ENCODE measurements at places on chromosomes 3 and 15.

DNA sequence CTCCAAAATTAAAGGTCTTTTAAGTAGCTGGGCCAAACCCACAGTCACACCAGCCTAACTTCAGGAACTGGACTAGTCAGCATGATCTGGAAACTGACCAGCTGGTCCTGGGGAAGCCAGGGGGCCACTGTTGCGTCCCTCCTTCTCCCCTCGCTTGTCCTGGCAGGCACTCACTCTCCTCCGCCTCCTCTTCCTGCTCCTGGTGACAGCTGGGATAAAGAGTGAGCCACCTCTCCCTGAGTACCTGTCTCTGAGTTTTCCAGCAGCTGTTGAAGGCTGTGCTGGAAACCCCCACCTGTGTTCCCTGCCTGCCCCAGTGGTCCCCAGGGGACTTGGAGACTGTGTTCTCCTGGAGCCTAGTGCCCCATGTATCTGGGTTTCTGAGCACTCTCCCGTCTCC lies 56.0 kb downstream of the FGD5 start:
- no peak for DNase-seq

DNA sequence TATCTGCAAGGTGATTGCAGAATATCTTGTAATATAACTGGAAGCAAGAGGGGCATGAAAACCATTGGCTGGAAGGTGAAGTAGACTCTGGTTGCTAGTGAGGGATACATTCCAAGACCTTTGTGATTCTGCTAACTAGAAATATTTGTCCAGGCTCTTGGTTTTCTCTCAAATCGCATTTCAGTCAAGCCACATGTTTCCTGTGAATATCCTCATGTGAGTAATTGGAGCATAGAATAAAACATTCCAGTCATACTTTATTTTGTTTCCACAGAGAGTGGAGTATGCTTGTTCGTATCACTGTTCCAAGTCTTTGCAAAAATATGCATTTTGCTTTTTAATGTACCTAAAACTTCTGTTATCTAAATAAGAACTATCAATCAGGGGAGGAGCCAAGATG lies 850.0 kb downstream of the EPHA3 start:
- DNase-seq: no peak

DNA sequence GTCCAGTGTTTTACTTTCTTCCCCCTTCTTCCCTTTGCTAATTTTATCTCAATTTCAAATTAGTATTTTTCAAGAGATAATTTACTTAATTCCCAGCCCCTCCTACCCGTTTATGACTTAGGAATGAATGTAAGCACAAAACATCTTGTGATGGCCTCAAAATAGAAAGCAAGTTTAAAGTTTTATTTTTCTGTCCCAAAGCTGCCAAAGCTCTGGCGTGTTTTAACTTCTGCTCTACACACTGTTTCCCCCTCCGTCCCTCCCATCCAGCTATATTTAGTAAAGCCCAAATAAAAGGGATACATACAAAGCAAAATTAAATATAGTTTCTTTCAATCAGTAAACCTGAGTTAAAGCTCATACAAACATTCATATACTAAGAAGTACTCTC lies 59.9 kb downstream of the IGF2BP2 start:
- DNase-seq: no peak

- DNase-seq: no peak
These were observed 333.0 kb downstream of the LPP start for GRCh38 chr3:188486952-188487351.

GRCh38 chr3:137032465-137033120 lies 74.8 kb downstream of the IL20RB start:
- peak; percentile 25 for DNase-seq

GRCh38 chr15:59244337-59244736 lies 37.7 kb downstream of the LDHAL6B start:
- DNase-seq: peak; percentile 52

DNA sequence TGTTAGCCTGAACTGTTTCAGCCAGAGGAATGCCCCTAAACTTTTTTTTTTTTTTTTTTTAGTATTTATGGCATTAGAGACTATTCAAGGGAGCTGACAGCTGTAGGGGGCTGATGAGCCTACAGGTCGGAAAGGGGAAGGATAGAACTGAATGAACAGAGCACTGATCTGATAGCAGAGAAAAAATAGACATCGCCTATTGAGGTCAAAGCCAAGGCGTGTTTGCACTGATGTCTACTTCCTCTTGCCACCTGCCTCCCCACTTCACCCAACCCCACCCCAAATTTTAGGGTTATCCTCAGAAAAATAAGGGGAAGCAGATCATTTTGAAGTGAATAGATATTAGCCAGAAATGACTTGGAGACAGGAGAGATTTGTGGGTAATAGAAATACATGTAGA lies 3.0 kb upstream of the ZMAT3 start:
- DNase-seq: no peak

DNA sequence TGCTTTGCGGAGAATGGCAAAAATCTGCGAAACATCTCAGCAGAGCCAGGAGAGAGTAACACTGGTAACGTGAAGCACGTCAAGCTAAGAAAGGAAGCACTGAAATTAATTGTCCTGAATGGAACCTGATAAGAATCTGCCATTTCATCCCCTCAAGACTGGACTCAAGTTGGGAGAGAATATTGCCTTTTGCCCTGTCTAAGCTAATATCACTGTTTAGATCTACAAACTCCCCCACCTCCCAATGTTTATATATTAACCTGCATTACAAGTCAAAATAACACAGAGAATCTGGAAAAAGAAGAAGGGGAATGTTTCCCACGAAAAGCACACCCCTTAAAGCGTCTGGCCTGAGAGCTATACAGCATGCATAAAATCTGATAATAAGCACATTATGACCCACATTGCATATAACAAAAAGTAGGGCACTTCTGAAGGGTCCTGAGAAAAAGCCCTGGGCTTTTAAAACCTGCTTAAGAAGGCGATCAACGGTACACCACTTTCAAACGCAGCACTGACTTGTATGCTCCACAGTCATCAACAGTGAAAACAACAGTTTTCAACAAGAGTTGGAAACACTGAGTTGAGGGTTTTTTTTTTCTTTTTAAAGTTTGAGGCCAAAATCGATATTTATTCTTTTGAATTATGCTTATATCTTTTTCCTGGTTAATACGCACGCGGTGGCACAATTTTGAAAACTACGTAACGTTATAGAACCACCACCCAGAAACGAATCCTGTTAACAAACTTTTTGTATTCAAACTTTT lies 1.4 kb upstream of the KAT2B start:
- no peak for DNase-seq

DNA sequence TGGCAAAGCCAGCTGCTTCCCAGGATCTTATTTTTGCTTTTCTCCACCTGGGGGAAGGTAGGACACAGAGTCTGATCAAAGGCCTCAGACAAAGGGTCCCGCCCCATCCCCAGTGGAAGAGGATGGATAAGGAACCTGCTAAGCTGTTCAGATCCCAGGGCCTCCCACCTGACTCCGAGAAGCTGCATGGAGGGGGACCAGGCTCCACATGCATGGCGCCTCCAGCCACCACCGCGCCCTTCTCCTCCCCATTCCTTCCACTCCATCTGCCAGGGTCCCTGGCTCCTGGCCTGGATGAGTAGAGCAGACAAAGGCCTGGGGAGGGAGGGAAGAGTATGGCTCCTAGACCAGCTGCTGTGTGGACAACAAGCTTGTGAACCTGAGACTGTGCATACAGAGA lies 20.0 kb upstream of the CRABP1 start:
- no peak for DNase-seq

- DNase-seq: no peak
These were observed 684 bp downstream of the TNFAIP8L3 start for GRCh38 chr15:51093839-51094605.

DNA sequence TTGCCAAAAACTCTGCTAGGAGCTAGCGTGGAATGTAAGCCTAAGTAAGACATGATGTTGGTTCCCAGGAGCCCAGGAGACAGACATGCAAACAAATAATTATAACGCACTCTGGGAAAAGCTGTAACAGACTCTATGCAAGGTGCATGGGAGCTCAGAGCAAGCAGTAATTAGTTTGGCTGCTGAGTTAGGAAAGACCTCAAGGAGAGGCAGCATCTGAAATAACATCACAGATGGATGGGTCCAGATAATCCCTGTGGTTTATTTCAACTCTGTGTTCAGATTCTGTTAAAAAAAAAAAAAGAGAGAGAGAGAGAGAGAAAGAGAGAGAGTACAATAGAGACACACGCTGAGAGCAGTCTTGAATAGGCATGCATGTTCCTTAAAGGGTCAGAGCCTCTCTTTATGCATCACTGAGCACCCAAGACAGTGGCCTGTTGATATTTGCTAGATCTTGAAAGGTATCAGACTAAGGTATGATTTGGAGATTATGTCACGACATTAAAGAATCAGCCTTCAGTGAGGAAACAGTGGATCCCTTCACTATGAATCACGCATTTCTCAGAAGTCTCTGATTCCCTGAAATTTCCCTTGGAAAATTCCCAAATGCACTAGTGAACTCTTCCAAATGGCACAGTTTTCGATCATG lies 124.4 kb upstream of the LIPC start:
- no peak for DNase-seq

- no peak for DNase-seq
These were observed 151.4 kb downstream of the IGF1R start for GRCh38 chr15:98799461-98800390.

DNA sequence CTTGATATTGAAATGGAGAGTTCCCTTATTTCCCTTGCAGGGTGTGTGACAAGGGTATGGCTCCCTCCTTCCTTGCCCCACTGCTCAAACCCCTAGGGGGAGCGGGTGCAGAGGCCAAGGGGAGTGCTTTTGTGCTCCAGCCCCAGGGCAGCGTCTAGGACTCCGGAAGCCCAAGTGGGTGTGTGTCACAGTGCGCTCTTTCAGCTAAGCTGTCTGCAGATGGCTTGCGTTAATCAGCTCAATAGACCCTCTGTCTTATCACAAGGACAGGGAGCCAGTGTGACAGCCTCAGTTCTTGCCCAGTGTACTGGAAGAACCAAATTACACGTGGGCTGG lies 523.6 kb upstream of the LMCD1 start:
- no peak for DNase-seq

GRCh38 chr3:17941766-17942165 lies 199.3 kb upstream of the TBC1D5 start:
- no peak for DNase-seq

DNA sequence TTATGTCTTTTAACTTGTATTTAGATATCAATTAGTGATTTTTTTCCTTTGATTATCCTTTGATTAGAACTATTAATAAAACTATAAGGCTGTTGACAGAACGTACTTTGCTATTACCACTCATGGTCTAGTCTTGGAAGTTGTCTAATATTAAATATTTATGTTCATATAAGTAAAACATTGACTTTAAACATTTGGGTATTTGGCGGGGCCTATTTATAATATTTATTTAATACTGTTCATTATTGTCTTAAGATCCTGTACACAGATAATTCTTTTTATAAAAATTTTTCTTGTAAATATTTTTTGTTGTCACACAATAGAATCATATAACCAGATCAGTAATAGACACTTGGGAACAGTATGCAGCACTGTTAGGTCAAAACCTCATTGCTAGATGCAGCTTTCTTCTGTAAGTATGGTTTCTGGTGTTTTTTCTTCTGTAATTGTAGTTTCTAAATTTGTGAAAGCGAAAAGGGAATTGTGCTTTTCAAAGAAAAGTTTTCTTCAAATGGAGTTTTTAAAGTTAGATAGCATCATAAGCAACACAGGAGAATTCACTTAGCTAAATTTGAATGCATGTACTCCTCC lies 93.4 kb downstream of the FNDC3B start:
- DNase-seq: no peak

DNA sequence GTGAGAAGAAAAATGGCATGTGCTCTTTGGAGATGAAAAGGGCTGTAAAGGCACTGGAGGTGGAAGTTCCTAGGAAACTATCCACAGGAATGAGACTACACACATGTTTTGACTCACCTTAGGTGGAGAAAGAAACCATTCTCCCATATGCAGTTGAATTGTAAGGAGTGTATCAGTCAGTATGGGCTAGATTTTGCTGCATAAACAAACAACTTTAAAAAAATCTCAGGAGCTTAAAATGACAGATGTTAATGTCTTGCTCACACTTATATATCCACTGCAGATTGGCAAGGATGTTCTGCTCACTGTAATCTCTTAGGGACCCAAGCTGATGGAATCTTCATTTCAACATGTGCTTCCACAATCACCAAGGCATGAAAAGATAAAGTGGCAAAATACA lies 25.6 kb downstream of the RPL22L1 start:
- no peak for DNase-seq

GRCh38 chr15:79310612-79310984 lies 314 bp upstream of the TMED3 start:
- DNase-seq: no peak

DNA sequence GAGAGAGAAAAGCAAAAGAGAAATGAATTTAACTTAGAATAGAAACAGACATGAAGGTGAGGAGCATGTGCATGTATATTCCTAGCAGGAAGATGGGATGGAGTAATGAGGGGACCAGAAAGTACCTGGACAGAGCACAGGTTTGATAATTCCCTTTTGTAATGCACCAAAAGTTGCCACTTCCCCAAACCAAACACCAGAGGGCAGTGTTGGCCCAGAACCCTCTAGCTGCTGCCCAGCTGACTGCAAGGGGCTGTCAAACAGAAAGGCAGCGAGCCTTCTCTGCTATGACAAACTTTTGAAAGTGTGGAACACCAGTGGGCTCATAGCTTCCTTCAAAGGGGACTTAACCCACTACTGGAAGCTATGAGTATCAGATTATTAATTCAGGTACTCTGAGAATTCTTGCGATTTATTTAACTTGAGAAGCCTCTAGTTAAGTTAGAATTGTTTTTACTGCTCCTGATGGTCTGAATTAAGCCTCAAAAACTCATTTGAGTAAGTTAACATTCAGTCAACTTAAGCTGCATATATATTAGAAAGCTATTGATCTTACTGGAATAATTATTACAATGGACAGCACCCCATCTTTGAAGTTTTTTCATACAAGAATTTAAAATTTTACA lies 234.9 kb downstream of the NEK10 start:
- peak; percentile 12 for DNase-seq

- no peak for DNase-seq
These were observed 32.3 kb upstream of the AMOTL2 start for GRCh38 chr3:134406331-134407238.

- no peak for DNase-seq
These were observed 176.9 kb upstream of the SOX2 start for GRCh38 chr3:181534781-181535221.

GRCh38 chr3:181134873-181135272 lies 145.3 kb upstream of the DNAJC19 start:
- DNase-seq: no peak

All from GM12864 (cell line).